ENCODE measurements at places on chromosomes 1 and 21. TPM values are rescaled to one million over a fixed set of nuclear protein-coding genes. Genes with fewer than 3 reads are reported as not detected.

The LYPD8 gene
- total RNA-seq, result not detected

The DYNLT4 gene
- not detected for total RNA-seq

The PRAMEF8 gene
- not detected for total RNA-seq

The RIPPLY3 gene
- not detected for total RNA-seq

The LRRC7 gene
- 0.09 TPM for total RNA-seq

The ETV3L gene
- not detected for total RNA-seq

The ZNF697 gene
- total RNA-seq, result 8.1 TPM

The GJA9 gene
- total RNA-seq, result not detected

The CFAP74 gene
- total RNA-seq, result 0.63 TPM

DNA sequence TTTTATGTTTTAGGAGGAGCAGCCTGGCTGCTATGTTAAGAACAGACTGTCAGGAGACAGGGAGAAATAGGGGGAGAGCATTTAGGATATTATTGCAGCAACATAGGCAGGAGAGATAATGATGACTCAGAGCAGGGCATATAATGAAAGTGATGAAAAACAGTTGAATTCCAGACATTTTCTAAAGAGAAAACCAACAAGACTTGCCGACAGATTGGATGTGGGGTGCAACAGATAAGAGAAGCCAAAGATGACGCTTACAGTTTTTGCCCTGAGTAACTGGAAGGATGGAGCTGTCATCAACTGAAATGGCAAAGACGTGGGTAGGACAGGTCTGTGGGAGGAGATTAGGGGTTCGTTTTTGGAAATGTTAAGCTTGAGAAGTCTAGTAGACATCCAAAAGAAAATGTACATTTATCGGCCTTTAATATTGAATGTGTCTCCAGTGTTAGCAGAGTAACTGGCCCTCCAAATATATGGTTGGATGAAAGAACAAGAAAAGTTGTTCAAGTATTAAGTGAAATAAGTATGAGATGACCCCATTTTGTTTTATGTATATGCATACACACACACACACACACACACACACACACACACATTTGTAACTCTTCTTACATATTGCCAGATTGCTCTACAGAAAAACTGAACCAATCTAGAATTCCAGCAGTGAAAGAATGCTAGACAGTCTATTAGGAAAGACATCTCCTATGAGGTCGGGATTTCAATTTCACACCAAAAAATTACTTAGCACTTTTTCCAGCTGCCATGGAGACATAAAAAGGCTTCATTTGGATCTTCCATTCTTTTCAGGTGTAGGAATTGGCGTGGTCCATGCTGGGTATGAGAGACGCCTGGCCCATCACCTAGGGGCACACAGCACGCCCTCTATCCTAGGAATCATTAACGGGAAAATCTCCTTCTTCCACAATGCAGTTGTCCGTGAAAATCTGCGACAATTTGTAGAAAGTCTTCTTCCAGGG is 17.2 kb downstream of the DNAJC16 start:
- no peak overlapping the region for H3K4me3 ChIP-seq
- DNase-seq, result peak; percentile 92
- H3K27me3 ChIP-seq, result no peaks in the 10 kb centered on the region
- peak overlapping the region; percentile 51 for H3K27ac ChIP-seq
- peaks cover 51% of the 10 kb centered on the region for H3K36me3 ChIP-seq
- H3K4me1 ChIP-seq, result no peaks in the 10 kb centered on the region

GRCh38 chr1:112386731-112387346 is 9.2 kb upstream of the CTTNBP2NL start:
- DNase-seq, result peak; percentile 44
- peaks cover 13% of the 10 kb centered on the region for H3K4me1 ChIP-seq
- no peak overlapping the region for H3K4me3 ChIP-seq
- H3K36me3 ChIP-seq, result no peaks in the 10 kb centered on the region
- H3K27me3 ChIP-seq, result no peaks in the 10 kb centered on the region

GRCh38 chr1:180966312-180966711 is 53.6 kb downstream of the KIAA1614 start:
- H3K27me3 ChIP-seq, result no peaks in the 10 kb centered on the region
- H3K4me1 ChIP-seq, result no peaks in the 10 kb centered on the region
- H3K27ac ChIP-seq, result no peak overlapping the region

DNA sequence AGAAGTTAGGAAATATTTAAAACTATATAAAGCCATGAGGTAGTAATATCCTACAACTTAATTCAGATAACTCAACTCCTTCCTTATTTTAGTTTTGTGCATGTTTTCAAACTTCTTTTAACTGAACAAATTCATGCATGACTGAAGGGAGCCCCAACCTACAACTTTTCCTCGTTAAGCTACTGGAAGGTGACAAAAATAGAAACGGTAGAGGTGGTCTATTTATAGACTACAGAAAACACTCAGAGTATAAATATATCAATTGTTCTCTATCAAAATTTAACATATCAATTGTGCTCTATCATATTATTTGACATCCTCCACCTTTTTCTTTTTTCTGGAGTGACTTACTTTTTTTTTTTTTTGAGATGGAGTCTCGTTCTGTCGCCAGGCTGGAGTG is 16.8 kb downstream of the SYNJ1 start:
- H3K27me3 ChIP-seq, result no peaks in the 10 kb centered on the region
- no peaks in the 10 kb centered on the region for H3K36me3 ChIP-seq
- H3K27ac ChIP-seq, result peak overlapping the region; percentile 53
- H3K4me3 ChIP-seq, result peak overlapping the region; percentile 2
- H3K4me1 ChIP-seq, result peaks cover 22% of the 10 kb centered on the region

DNA sequence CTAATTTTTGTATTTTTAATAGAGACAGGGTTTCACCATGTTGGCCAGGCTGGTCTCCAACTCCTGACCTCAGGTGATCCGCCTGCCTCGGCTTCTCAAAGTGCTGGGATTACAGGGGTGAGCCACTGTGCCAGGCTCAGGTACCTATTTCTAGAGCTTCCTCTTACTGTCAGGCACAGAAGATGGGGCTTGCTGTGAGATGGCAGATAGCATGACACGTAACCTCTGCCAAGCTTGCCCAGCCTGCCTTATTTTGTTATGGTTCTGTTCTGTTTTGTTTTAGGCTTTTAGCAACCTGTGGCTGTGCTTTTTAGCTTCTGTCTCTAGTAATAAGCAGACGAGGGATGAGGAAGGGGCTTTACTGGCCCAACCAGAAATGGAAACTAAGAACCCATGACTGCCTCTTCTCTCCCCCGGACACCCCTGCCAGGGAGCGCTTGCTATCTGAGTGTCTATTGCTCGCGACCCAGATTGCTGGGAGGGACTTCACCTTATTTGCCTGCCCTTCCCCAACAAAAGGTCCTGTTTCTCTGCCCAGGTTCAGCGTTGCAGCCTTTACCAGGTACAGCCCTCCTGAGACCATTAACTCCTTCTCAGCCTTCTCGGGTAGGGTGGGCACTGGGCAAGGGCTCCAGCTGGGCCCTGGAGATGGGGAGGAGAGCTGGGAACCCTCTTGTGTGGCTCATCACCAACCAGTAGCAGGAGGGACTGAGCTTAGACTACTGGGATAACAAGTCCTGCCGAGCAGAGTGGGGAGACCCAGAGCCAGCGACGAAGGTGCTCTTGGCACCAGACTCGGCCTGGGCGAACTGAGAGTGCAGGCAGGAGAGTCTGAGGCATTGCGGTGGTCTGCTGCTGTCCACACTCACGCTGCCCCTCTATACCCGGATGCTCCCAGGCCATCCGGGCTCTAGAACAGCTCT is 13.5 kb upstream of the LGR6 start:
- H3K4me1 ChIP-seq, result no peaks in the 10 kb centered on the region
- DNase-seq, result no peak
- no peak overlapping the region for H3K27ac ChIP-seq
- no peaks in the 10 kb centered on the region for H3K36me3 ChIP-seq
- H3K27me3 ChIP-seq, result no peaks in the 10 kb centered on the region

- no peak for DNase-seq
- no peak overlapping the region for H3K4me3 ChIP-seq
- no peaks in the 10 kb centered on the region for H3K36me3 ChIP-seq
- H3K27ac ChIP-seq, result no peak overlapping the region
Observed at GRCh38 chr1:39779821-39780220, 8.7 kb upstream of the OXCT2 start.

GRCh38 chr1:39609618-39610331 is 29.7 kb downstream of the HEYL start:
- no peaks in the 10 kb centered on the region for H3K36me3 ChIP-seq
- H3K27ac ChIP-seq, result no peak overlapping the region
- H3K27me3 ChIP-seq, result peaks cover 17% of the 10 kb centered on the region
- H3K4me3 ChIP-seq, result no peak overlapping the region
- H3K4me1 ChIP-seq, result no peaks in the 10 kb centered on the region

DNA sequence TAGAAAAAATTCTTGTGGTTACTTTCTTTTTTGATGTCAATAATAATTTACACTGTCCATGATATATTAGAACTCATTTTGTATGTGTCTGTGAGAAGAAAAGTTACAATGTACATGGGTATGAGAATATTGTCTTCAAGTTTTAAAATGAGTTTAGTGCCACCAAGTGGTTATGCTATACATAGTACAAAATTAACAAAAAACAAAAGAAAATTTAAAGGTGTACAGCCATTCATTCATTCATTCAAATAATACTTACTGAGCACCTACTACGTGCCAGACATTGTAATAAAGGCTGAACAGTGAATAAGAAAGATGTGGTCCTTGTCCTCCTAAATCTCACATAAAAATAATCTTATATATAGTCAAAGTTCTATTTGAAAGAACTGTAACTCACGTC is 27.7 kb downstream of the UCHL5 start:
- no peak overlapping the region for H3K4me3 ChIP-seq
- no peaks in the 10 kb centered on the region for H3K27me3 ChIP-seq
- H3K4me1 ChIP-seq, result no peaks in the 10 kb centered on the region
- no peak overlapping the region for H3K27ac ChIP-seq
- peaks cover 24% of the 10 kb centered on the region for H3K36me3 ChIP-seq
- no peak for DNase-seq

DNA sequence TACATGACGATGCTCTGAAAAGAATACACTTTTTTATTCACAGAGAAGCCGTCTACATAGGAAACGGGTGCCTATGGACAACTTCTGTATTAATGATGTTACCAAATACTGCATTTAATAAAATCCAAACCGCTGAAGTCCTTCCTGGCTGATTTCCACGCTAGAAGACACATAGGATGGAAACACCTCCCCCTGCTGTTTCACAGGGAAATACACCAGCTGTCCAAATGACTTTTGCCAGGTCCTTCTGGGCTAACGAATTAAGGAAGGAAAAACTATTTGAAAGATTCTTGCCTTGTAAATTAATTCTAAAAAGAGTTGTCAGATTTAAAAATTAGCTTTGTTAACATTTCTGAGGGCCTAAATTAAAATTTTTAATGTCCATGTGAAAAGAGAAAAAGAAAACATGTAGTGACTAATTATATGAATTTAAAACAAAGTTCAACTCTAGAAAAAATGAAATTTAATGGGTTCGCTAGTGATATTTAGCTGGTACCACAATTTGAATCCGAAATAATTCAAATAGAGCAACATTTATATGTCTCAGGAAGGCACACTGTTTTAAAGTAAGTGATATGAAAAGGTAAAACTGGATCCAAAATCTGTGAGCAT is 146.0 kb downstream of the RERE start:
- H3K36me3 ChIP-seq, result no peaks in the 10 kb centered on the region
- H3K4me3 ChIP-seq, result no peak overlapping the region
- H3K27ac ChIP-seq, result peak overlapping the region; percentile 84
- no peaks in the 10 kb centered on the region for H3K27me3 ChIP-seq

DNA sequence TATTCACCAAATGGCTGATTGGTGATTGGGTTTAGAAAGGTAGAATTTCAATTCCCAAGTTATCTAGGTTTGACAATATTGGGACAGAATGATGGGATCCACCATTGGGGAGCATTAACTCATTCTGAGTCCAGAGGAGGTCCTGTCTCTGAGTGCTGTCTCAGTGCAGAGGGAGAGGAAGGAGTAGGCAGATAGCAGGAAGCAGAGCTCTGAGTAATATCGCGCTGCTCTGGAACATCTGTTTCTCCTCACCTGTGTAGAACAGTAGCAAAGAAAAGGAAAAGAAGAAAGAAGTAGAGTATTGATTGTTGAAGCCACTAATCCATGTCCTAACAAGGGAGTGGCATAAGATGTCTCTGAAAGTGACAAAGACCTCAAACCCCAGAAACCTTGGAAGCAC is 1657.8 kb downstream of the MRPL39 start:
- no peak overlapping the region for H3K27ac ChIP-seq
- no peaks in the 10 kb centered on the region for H3K36me3 ChIP-seq
- H3K27me3 ChIP-seq, result no peaks in the 10 kb centered on the region
- DNase-seq, result no peak
- H3K4me1 ChIP-seq, result no peaks in the 10 kb centered on the region

GRCh38 chr1:219771080-219771479 is 157.3 kb downstream of the SLC30A10 start:
- H3K27ac ChIP-seq, result no peak overlapping the region
- H3K4me3 ChIP-seq, result no peak overlapping the region
- peaks cover 10% of the 10 kb centered on the region for H3K4me1 ChIP-seq

GRCh38 chr1:90713741-90714509 is 3.2 kb downstream of the BARHL2 start:
- no peak overlapping the region for H3K4me3 ChIP-seq
- H3K27me3 ChIP-seq, result peaks cover 100% of the 10 kb centered on the region
- H3K27ac ChIP-seq, result no peak overlapping the region
- DNase-seq, result no peak
- peaks cover 6% of the 10 kb centered on the region for H3K4me1 ChIP-seq

DNA sequence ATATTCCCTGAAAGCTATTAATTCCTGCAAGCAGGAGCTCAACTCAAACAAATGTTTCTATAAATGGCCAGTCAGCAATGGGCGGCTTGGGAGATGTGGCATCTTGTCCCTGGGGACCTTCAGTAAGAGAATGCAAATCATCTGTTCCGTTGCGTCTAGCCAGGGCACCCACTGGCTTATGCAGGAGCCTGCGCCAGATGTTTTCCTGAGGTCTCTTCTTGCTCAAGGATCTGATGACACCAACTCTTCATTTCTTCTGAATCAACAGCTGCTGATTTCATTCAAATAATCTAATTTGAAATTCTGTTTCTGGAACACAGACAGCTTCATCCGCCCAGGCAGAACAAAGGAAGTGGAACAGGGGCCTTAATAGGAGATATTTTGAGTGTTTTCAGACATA is 70.0 kb upstream of the AJAP1 start:
- no peak overlapping the region for H3K27ac ChIP-seq
- H3K27me3 ChIP-seq, result no peaks in the 10 kb centered on the region
- no peak overlapping the region for H3K4me3 ChIP-seq
- no peaks in the 10 kb centered on the region for H3K36me3 ChIP-seq

DNA sequence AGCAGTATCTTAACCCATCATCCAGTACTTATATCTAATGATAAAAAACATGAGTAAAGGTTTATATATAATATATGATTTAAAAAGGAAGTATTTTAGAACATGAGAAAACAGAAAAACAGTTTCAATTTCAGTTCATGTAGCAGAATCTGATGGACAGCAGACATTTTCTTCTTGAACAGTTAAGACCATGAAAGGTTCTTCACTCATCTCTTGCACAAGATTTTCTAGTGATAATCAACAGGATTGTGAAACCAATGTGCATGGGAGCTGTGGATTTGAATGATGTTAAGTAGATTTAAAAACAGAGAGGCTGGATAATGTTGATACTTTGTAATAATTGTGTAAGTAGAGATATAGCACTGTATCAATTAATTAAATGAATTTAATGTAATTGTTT is 1297.6 kb downstream of the BRINP3 start:
- no peaks in the 10 kb centered on the region for H3K27me3 ChIP-seq
- no peaks in the 10 kb centered on the region for H3K36me3 ChIP-seq
- DNase-seq, result no peak
- no peaks in the 10 kb centered on the region for H3K4me1 ChIP-seq
- H3K4me3 ChIP-seq, result no peak overlapping the region

- H3K4me1 ChIP-seq, result no peaks in the 10 kb centered on the region
- peaks cover 27% of the 10 kb centered on the region for H3K36me3 ChIP-seq
- no peak for DNase-seq
- H3K4me3 ChIP-seq, result no peak overlapping the region
- H3K27me3 ChIP-seq, result no peaks in the 10 kb centered on the region
- H3K27ac ChIP-seq, result no peak overlapping the region
Observed at GRCh38 chr1:20819818-20820217, 32.7 kb upstream of the HP1BP3 start.

Measured in cardiac muscle cell (in vitro differentiated cells and primary cell).